LHCN-M2 (cell line): ENCODE measurements at places on chromosomes 1 and 21.

- DNase-seq: no peak
Measured at GRCh38 chr1:217896490-217896889, 265.3 kb downstream of the SPATA17 start.

GRCh38 chr1:28159680-28160079 is 16.8 kb downstream of the PTAFR start:
- DNase-seq: no peak

GRCh38 chr1:1020000-1020404 is at the start of gene AGRN:
Gene AGRN (plus strand): TSS chr1:1020120. CDS start chr1:1020173, 53 bp downstream.
- no peak for DNase-seq

GRCh38 chr21:29074007-29074376 is 544 bp upstream of the CCT8 start:
- DNase-seq: no peak

DNA sequence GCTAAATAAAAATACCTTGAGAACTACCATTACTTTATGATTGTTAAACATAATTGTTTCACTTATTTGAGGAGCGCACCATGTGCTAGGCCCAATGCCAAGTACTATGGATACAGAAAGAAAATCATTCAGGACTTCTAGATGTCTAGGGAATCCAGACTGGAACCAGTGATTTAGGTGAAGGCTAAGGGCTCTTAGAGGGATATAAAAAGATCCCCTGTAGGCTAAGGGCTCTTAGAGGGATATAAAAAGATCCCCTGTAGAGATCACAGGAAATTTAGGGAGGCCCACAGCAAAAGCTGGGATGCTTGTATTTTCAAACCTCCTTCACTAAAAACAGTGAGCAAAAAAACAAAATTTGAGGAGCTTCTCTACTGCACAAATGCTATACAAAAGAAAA is 6.7 kb downstream of the TOR1AIP2 start:
- DNase-seq: no peak

DNA sequence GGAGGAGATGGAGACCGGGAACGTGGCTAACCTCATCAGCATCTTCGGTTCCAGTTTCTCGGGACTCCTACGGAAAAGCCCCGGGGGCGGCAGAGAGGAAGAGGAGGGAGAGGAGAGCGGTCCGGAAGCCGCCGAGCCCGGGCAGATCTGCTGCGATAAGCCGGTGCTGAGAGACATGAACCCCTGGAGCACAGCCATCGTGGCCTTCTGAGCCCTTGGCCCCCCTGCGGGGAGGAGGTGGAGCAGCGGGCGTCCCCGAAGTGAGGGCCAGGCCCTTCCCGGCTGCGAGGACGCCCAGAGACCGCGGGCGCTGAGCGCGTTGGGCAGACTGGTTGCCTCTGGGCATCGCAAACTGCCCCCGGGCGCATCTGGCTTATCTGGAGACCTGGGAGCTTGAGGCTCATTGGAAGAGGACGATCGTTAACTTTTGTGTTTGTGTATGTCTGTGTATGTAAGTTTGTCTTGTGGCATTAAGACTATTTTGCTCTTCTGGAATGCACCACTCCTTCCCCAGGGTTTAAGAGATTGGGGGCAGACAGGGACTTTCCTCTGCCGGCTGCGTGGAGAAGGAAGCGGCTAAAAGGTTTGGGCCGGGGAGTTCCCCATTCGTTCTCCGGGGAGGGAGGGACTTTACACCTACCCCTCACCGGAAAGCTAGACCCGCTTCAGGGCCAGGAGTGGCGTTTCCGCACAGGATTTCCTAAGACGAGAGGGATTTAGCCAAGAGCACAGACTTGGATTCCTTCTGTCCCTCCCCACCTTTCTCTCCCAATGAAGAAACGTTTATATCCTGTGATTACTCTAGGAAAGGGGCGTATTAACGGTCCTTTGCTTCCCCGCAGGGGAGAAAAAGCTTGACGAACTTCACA is 1.4 kb downstream of the IER5 start:
- no peak for DNase-seq

GRCh38 chr21:33815143-33815707 is 100.4 kb downstream of the ATP5PO start:
- DNase-seq: no peak

DNA sequence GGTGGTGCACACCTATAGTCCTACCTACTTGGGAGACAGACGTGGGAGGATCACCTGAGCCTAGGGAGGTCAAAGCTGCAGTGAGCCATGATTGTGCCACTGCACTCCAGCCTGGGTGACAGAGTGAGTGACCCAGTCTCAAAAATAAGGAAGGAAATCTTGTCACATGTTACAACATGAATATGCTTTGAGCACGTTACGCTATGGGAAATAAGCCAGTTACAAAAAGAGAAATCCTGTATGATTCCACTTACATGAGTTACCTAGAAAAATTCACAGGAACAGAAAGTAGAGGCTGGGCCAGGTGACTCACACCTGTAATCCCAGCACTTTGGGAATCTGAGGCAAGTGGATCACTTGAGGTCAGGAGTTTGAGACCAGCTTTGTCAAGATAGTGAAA is 6.7 kb upstream of the PADI6 start:
- DNase-seq: no peak

DNA sequence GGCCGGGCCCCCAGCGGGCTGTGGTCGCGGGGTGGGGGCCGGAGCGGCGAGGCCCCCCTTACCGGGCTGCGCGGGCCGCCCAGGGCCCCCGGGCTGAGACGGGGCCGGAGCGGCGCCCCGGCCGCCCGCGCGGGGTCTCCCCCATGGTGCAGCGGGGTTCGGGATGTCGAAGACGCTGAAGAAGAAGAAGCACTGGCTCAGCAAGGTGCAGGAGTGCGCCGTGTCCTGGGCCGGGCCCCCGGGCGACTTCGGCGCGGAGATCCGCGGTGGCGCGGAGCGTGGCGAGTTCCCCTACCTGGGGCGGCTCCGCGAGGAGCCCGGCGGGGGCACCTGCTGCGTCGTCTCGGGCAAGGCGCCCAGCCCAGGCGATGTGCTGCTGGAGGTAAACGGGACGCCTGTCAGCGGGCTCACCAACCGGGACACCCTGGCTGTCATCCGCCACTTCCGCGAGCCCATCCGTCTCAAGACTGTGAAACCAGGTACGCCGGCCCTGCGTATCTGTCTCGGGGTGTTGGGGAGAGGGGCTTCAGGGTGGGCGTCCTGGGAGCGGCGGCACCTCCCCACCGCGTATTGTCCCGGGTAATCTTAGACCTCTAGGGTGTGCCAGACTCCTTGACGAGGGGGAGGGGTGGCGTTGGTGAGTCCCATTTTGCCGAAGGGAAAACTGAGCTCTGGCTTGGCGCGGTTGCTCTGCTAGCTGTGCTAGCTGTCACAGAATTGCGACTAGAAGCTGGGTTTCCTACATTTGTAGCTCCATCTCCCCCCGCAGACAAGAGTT is 745 bp downstream of the MAGI3 start:
- peak; percentile 29 for DNase-seq

DNA sequence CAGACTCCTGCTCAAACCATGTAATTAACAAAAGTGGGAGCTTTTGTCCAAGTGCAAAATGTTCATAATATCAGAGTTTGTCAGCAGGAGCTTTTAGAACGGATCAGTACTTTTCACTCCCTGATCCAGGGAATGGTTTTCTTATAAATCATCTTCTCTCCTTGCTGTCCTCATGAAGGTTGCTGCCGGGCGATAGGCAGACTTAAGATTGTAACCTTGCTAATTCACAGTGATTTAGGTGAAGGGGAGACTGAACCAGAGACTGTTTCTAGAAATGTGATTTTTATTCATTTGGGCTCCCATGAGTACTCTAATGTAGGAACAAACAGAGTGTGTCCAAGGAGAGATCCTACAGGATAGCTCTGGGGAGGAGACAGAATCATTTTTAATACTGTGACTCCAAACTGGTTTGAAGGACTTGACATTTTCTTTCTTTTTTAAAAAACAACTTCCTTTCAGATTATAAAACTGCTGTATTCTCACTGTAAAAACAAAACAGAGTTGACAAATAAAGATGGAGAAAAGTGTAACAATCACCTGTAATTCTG is 23.7 kb downstream of the ELAVL4 start:
- DNase-seq: no peak

DNA sequence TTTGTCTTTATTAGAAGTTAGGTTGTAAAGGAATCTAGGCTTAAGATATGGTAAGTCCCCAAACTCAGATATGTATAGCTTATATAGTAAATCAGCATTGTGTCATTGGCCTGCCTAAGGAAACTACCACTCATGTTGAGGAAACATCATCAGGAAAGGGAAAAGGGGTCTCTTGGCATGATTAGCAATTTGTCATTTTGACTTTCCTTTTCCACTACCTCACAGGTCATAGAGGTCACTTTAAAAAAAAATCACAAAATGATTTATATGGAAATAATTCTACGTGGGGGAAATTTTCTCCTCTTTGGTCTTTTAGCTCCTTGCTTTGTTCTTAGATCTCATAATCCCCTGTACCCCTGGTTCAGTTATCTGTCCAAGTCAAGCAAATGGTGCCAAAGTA is 213.5 kb downstream of the RPS6KC1 start:
- no peak for DNase-seq

- no peak for DNase-seq
Measured at GRCh38 chr1:2193514-2194281, 874 bp downstream of the FAAP20 start.

GRCh38 chr1:6873298-6874015 is 88.2 kb downstream of the CAMTA1 start:
- no peak for DNase-seq

GRCh38 chr1:225253784-225254183 is 174.1 kb downstream of the LBR start:
- peak; percentile 72 for DNase-seq

GRCh38 chr1:96698342-96698983 is 23.1 kb upstream of the PTBP2 start:
- no peak for DNase-seq

GRCh38 chr1:9014475-9015375 is 11.5 kb downstream of the SLC2A7 start:
- DNase-seq: no peak
